Kidney (tissue), 22 donors: ENCODE measurements at places on chromosomes 7 and 10. TPM values are rescaled to one million over a fixed set of nuclear protein-coding genes. Genes with fewer than 3 reads are reported as not detected.

The MAT1A gene
- 1.1 TPM for total RNA-seq

The CDC123 gene
- 47.7 TPM for total RNA-seq

The ADAM22 gene
- total RNA-seq: 7.9 TPM

The RBP3 gene
- total RNA-seq: not detected

The ABCB1 gene
- 48.3 TPM for total RNA-seq

The ACHE gene
- 3.6 TPM for total RNA-seq

The TRPV6 gene
- 4.4 TPM for total RNA-seq

The SOSTDC1 gene
- 13.4 TPM for total RNA-seq

The GPAM gene
- 9.9 TPM for total RNA-seq

The MDH2 gene
- 130 TPM for total RNA-seq

The TRIL gene
- 6.1 TPM for total RNA-seq

The ZNF736 gene
- total RNA-seq: 24.5 TPM

The SH2D4B gene
- 0.09 TPM for total RNA-seq
